ENCODE measurements at places on chromosomes 5 and 9.

- no peak for DNase-seq
Observed at GRCh38 chr9:79637177-79637925, 65.6 kb downstream of the TLE4 start.

- peak; percentile 95 for DNase-seq
Observed at GRCh38 chr9:129626625-129627284, 792 bp downstream of the NTMT1 start.

DNA sequence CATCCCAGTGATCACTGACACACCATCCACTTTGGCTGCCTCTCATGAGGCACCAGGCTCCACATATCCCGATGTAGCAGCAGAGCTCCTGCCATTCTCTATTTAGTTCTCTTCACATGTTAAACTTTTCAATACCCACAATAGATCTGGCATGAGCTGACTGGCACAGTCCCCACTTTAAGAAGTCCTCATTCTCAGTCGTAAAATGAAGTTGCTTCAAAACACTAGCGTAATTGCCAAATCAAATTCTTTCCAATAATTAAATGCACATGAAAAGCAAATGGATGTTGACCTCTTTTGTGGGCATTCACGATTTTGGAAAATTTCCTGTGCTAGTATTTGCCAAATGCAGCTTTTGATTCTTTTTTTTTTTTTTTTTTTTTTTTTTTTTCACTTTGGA lies 32.4 kb downstream of the HAPLN1 start:
- DNase-seq: no peak

DNA sequence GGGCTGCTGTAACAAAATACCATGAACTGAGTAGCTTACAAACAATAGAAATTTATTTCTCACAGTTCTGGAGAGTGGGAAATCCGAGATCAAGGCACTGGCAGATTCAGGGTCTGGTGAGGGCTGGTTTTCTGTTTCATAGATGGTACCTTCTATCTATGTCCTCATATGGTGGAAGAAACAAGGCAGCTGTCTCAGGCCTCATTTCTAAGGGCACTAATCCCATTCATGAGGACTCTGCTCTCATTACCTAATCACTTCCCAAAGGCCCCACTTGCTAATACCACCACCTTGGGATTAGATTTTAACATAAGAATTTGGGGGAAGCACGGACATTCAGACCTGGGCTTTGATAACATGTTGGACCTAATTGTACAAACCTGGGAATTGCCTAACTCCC lies 13.5 kb downstream of the RFESD start:
- no peak for DNase-seq

DNA sequence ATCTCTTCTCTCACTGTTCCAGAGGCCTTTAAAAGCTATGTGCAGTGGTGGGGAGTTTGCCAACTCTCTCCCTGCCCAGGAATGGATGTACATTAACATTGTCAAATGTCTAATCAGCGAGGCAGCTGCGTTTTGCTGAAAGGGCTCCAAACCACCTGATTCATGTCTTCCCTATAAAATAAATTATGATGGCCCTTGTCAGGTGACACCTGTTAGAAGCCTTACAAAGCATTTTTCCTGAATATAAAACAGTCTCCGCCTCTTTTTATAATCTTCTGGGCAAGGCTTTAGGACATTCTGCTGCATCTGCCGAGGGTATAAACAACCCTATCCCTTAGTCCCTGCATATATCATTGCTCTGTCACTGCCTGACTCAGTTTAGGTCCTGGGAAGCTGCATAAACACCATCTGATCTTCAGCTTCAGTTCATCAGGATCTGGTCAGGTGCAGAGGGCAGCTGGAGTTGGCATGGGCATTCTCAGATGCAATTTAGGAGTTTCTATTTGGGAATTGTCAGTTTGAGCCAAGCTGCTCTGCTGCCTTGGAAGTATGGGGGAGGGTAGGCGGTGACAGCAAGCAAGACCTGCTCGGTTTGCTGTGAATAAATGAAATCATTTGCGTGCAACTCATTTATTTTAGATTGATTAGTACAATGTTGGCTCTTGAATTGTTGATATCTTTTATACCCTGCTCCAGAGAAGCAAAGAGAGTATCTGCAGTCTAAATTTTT lies 103.5 kb downstream of the ACER2 start:
- DNase-seq: no peak

- peak; percentile 25 for DNase-seq
Observed at GRCh38 chr5:71586052-71586940, 844 bp upstream of the MCCC2 start.

DNA sequence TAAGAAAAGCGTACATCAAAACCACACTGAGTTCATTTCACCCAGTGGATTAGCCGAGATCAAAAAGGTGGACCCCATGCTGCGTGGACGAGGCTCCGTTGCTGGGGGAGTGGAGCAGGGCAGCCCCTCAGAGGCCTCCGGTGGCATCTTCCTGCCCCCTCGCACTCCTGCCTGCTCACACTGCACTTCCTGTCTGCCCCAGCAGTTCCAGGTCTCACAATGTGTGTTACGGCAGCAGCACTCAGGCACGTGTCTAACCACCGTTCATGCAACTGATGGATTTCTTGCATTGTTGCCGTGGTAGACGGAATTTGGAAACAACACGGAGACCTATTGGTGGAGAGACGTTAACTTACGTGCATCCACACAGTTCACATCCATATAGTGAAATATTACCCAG lies 196.6 kb upstream of the OTULINL start:
- DNase-seq: no peak

DNA sequence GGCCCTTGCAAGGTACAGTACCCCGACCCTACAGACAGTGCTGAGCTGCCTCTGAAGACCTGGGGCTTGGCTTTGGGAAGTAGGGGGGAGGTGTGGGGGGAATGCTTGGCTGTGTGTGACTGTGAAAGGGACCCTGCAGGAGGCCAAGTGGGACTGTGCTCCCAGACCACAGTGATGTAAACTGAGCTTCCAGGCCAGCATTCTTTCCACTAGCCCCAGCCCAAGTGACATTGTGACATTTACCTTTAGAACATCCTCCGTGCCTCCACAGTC lies 31.2 kb downstream of the HMCN2 start:
- DNase-seq: no peak

DNA sequence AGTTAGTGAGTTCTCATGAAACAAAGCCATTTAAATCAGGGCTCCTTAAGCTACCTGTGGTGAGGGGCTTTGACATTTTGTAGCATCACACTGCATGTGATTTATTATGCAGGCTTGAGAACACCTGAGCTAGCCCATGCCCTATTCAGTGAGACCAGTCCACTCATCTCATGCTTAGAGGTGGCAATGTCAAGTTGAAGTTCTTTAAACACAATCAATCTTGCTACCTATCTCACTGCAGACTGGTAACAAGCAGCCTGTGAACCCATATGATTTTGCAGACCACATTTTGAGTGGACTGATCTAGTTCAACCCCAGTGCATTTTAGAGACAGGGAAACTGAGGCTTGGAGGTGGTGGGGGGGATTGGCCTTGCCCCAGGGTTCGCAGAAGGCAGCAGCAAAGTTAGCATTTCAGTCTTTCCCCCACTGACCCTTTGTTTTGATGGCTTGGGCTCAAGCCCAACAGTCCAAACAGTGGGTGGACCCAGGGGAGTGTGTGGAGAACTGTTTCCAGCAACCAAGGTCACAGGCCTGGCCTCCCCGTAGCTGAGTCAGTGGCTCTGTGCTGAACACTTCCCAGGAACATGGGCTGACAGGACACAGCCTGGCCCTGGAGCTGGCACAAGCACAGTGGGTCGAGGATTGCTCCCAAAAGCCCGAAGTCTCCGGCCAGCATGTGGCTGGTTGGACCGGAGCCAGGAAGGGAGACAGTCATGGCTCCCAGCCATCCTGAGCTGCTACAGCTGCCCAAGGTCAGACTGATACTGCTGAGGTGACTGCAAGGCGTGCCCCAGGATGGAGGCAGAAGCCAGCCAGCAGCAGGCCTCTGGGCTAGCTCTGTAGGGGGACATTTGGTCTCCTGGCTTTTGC lies 95.3 kb downstream of the RGS3 start:
- peak; percentile 21 for DNase-seq

DNA sequence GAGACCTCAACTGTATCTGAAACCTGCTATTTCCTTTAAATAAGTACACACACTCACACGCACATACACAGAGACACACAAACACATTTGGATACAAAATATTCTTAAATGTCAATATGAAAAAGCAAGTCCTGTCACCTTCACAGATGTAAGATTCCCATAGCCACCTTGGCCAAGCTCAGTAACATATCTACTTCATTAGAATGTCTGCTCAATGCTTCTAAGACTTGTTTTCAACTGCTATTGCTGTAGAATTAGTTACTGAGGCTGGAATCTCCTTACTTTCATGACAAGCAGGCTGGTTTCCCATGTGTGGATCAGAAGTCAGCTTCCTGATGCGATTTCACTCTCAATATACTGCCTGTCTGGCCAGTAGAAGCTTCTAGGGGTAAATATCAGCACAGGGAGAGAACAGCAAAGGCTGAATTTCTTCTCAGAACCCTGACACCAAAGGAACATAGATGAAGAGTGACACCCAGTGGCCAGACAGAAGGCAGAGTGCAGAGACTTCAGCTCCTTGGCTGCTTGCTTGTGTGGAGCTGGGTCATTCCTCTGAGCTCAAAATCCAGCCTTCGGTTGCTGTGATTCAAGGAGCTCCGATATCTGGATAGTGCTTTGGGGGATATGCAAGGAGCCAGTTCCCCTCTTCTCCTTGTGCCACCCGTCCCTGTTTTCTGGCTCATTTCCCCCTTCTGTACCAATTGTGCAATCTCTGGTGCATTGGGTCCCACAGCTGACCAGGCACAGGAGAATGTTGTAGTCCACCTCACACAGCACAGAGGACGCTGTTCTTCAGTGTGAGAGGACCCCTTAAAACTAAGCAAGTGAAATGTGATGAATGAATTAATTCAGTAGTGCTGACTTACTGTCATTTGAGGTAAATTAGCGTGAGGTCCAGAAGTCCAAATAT lies 26.6 kb upstream of the ABLIM3 start:
- DNase-seq: peak; percentile 76

GRCh38 chr9:127546125-127546832 lies 65.8 kb upstream of the STXBP1 start:
- DNase-seq: no peak

- no peak for DNase-seq
Observed at GRCh38 chr5:145761254-145761653, 73.9 kb downstream of the PRELID2 start.

DNA sequence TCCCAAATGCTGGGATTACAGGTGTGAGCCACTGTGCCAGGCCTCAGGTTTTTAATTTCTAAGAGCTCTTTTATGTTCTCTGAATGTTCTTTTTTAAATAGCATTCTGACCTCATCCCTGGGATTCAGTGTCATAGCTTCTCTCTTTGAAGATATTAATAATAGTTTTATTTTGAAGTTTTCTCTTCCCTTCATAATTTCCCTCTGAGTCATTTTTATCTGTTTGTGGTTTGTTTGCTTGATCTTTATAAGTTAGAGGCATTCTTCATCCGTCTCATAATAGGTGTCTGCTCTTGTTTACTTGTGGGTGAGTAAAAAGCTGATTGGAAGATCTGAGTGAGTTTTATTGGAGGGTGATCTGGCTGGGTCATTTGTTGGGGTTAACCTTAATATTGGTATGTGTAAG lies 12.5 kb upstream of the MAMDC2 start:
- no peak for DNase-seq
